Esophagus squamous epithelium (tissue), 5 donors: ENCODE measurements at places on chromosomes 12 and 14.

DNA sequence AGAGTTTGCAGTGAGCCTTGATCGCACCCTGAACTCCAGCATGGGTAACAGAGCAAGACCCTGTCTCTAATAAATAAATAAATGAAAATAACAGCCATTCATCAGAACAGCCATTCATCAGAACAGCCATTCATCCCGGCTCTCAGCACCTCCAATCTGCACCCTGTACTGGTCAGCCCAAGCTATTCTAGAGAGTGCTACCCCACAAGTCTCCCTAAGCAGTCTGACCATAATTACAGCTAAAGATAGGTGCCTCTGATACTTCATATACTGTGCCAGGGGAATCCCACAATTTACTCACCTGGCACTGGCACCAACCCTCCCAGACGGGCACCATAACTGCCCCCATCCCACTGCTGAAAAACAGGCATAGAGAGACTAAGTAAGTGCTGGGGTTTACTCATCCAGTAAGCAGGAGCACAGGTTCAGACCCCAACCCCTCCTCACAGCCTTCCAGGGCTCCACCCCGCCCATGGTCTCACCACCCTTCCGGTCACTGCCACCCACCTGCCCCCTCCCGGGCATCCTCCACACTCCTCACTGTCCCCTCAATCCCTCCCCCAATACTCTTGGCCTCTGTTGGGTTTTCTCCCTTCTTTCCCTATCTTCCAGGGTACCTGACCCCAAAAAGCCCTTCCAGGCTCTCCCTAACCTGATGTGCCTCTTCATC is 15.2 kb upstream of the EIF5 start:
- peaks cover 9% of the 10 kb centered on the region for H3K4me1 ChIP-seq
- no peaks in the 10 kb centered on the region for H3K27me3 ChIP-seq
- H3K4me3 ChIP-seq, result no peak overlapping the region
- no peak overlapping the region for H3K27ac ChIP-seq
- no peak for DNase-seq
- no peaks in the 10 kb centered on the region for H3K36me3 ChIP-seq

DNA sequence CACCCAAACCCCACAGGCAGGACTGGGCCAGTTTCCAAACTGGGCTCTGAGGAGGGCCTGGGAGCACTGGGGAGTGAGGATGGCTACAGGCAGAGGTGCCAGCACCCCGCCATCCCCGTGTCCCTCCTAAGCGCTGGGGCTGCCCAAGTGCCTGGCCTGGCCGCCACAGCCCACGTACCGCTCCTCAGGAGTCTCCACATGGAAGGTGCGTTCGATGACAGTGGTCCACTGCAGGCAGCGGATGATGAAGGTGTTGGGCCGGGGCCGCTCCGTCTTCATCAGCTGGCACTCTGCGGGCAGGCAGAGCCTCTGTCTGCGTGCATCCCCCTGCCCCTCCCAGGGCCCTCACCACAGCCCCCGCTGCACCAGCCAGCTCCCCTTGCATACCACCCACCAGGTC is 19.1 kb downstream of the AKT1 start:
- no peak overlapping the region for H3K27ac ChIP-seq
- DNase-seq, result no peak
- no peaks in the 10 kb centered on the region for H3K27me3 ChIP-seq
- H3K36me3 ChIP-seq, result peaks cover 95% of the 10 kb centered on the region

GRCh38 chr14:46147452-46147851 is 504.1 kb downstream of the RPL10L start:
- H3K27me3 ChIP-seq, result no peaks in the 10 kb centered on the region
- H3K27ac ChIP-seq, result no peak overlapping the region
- no peak overlapping the region for H3K4me3 ChIP-seq

- H3K4me1 ChIP-seq, result peaks cover 18% of the 10 kb centered on the region
- no peak for DNase-seq
Measured at GRCh38 chr12:53664936-53665335, 10.9 kb downstream of the ATP5MC2 start.

DNA sequence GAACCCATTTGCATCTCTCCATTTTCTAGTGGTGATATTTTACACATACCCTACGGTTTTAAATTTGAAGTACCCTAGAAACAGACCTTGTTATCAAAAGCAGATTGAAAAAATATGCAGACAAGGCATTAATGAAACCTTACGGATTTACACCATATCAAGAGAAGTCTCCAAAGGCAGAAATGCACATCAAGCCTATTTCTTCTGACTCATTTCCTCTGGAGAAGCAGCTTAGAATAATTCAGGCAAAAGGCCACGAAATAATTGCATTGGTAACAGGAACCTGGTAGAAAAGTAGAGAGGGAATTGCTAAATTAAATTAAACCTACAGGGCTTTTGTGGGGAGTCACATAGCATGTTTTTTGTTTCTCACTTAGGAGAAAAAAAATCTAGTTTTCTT is 34.7 kb downstream of the KICS2 start:
- H3K27me3 ChIP-seq, result no peaks in the 10 kb centered on the region
- H3K27ac ChIP-seq, result no peak overlapping the region
- H3K36me3 ChIP-seq, result no peaks in the 10 kb centered on the region
- H3K4me1 ChIP-seq, result peaks cover 4% of the 10 kb centered on the region

DNA sequence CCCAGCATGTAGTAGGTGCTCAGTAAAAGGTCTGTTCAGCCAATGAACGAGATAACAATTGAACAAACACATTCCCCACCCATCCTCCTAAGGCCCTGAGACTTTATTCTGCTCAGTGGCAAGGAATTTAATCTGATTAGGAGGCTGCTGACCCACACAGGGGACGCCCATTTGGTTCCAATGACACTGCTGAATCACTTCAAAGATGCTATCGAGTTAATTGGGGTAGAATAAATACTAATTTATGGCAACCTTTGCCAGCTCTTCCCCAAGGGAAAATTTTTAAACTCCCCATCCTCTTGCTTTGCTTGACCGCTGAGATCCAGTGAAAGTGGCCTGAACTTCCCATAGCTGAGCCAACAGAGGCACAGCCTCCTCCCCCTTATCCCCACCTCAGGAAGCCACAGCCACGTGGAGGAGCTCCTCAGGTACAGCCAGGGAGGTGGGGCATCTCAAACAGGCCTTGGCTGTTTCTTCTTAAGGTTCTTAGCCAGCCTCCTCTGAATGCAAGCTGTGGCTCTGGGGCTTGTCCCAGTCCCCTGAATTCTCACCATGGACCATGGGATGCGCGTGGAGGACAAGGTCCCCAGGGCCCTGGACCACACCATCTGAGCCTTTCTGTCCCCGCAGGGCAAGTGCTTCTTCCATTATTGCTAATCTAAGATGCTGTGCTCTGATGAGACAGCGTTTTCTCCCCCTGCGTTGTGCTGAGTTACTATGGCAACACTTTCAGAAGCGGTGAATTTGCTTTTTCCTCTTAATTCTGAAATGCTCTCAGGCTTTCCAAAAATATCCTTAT is 26.7 kb downstream of the C14orf132 start:
- H3K36me3 ChIP-seq, result no peaks in the 10 kb centered on the region
- DNase-seq, result no peak
- no peaks in the 10 kb centered on the region for H3K4me1 ChIP-seq
- H3K27me3 ChIP-seq, result no peaks in the 10 kb centered on the region
- no peak overlapping the region for H3K27ac ChIP-seq

GRCh38 chr14:100443603-100444002 is 120.5 kb downstream of the SLC25A47 start:
- DNase-seq, result no peak
- H3K4me3 ChIP-seq, result no peak overlapping the region
- no peaks in the 10 kb centered on the region for H3K36me3 ChIP-seq
- no peak overlapping the region for H3K27ac ChIP-seq

GRCh38 chr12:45586486-45586885 is 143.0 kb upstream of the ARID2 start:
- H3K36me3 ChIP-seq, result no peaks in the 10 kb centered on the region
- H3K4me3 ChIP-seq, result no peak overlapping the region
- H3K27me3 ChIP-seq, result no peaks in the 10 kb centered on the region
- H3K27ac ChIP-seq, result no peak overlapping the region
- DNase-seq, result no peak

DNA sequence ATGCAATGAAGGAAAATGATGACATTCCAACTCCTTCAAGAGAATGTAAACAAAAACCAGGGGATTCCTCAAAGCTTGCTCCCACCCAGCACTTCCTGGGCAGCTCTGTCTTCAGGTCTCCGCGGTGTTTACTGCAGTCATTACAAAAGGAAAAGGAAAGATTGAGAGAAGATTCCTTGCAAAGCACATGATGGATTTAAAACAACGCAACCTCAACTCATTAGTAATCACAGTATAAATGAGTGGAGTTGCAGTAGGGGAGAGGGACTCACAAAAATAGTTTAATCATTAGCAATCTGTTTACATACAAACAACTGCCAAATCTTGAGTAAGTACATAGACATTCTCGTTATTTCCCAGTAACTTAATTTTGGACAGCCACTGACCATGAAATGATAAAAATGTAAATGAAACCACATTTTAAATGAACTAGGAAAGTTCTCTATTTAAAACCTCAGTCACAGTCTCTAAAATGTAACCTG is 49.7 kb upstream of the OVCH1 start:
- H3K27ac ChIP-seq, result peak overlapping the region; percentile 30
- H3K36me3 ChIP-seq, result no peaks in the 10 kb centered on the region
- no peak for DNase-seq
- H3K4me3 ChIP-seq, result no peak overlapping the region
- H3K27me3 ChIP-seq, result no peaks in the 10 kb centered on the region

GRCh38 chr12:26554332-26554731 is 278.7 kb downstream of the ITPR2 start:
- no peaks in the 10 kb centered on the region for H3K27me3 ChIP-seq
- H3K36me3 ChIP-seq, result no peaks in the 10 kb centered on the region
- H3K4me3 ChIP-seq, result no peak overlapping the region
- DNase-seq, result no peak
- H3K27ac ChIP-seq, result no peak overlapping the region
- H3K4me1 ChIP-seq, result no peaks in the 10 kb centered on the region
